Esophagus muscularis mucosa (tissue), 4 donors: ENCODE measurements at places on chromosomes 3 and 15. TPM values are rescaled to one million over a fixed set of nuclear protein-coding genes. Genes with fewer than 3 reads are reported as not detected.
A peak's percentile ranks its signal among the peaks of the same experiment; 100 is the strongest.

DNA sequence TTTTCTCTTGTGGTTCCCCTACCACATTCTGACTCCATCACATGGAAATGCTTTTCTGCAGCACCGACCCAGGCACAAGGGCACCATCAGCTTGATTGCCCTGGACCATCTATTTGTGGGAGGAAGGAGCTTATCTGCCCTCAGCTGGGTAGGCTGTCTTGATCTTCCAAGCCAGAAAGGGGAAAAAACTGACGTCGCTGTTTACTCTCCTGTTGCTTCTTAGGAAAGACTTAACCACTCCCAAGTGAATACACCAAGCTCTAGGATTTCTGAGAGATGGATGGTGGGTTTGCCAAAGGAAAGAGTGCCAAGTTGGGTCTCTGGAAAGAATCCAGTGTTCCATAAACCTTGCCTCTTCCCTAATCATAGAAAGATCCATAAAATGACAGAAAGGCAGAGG is 4.0 kb downstream of the TNFAIP8L3 start:
- no peak overlapping the region for H3K4me3 ChIP-seq
- peaks cover 82% of the 10 kb centered on the region for H3K4me1 ChIP-seq
- no peaks in the 10 kb centered on the region for H3K36me3 ChIP-seq
- H3K27me3 ChIP-seq = no peaks in the 10 kb centered on the region
- no peak for DNase-seq
- peak overlapping the region; percentile 60 for H3K27ac ChIP-seq

DNA sequence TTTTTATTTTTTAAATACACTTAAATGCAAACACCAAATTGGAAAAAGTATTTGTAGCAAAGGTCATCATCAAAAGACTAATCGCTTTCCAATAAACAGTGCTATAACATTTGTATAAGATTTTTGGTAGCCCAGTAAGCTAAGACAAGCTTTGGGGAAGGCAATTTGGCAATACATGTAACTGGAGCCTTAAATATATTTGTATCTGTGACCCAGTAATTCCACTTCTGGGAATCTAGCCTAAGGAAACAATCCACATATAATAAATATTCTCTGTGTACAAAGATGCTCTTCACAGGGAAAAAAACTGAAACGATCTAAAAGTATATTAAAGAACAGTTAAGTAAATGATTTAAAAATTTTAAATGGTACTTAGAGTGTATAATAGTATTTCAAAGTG is 65.5 kb upstream of the TJP1 start:
- H3K27me3 ChIP-seq = no peaks in the 10 kb centered on the region
- no peak for DNase-seq
- peaks cover 15% of the 10 kb centered on the region for H3K4me1 ChIP-seq
- no peaks in the 10 kb centered on the region for H3K36me3 ChIP-seq
- H3K4me3 ChIP-seq = no peak overlapping the region

DNA sequence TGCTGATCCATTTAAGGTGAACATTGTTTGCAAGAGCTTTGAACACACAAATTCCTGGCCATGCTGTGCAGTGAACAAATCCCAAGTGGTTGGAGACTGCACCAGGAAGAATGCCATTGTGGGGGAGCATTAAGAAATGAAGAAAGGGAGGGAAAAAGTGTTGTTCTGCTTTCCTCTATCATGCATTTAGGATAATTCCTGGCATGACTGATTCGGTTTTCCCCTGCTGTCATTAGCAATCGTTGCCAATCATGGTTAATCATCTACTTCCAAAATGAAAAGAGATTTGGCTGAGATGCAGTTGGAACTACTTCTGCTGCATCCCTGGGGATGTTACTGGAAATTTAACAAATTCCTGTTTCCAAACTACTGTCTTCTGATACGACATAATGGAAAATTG is 73.7 kb upstream of the ZPLD1 start:
- H3K36me3 ChIP-seq = no peaks in the 10 kb centered on the region
- no peak overlapping the region for H3K4me3 ChIP-seq
- no peaks in the 10 kb centered on the region for H3K27me3 ChIP-seq
- no peaks in the 10 kb centered on the region for H3K4me1 ChIP-seq
- no peak overlapping the region for H3K27ac ChIP-seq
- DNase-seq = no peak

DNA sequence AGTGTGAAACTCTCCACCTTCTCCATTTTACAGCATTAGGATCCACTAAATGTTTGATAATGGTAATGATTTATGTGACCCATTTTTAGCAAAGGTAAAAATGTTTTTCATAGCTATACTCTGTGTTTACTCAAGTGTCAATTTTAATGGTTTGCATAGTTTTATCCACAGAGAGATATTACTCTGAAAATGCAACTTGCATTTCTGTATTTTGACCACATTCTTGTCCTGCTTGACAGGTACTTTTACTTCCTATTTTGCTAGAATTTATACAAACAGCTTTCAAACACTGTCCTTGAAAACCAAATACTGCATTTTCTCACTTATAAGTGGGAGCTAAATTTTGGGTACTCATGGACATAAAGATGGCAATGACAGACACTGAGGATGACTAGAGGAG is 62.9 kb downstream of the SERPINI1 start:
- no peaks in the 10 kb centered on the region for H3K27me3 ChIP-seq
- H3K4me1 ChIP-seq = no peaks in the 10 kb centered on the region
- H3K36me3 ChIP-seq = no peaks in the 10 kb centered on the region
- no peak overlapping the region for H3K27ac ChIP-seq

GRCh38 chr15:70783041-70783440 is 19.7 kb upstream of the UACA start:
- no peaks in the 10 kb centered on the region for H3K4me1 ChIP-seq
- no peak for DNase-seq
- H3K27me3 ChIP-seq = no peaks in the 10 kb centered on the region
- no peak overlapping the region for H3K4me3 ChIP-seq
- no peak overlapping the region for H3K27ac ChIP-seq

DNA sequence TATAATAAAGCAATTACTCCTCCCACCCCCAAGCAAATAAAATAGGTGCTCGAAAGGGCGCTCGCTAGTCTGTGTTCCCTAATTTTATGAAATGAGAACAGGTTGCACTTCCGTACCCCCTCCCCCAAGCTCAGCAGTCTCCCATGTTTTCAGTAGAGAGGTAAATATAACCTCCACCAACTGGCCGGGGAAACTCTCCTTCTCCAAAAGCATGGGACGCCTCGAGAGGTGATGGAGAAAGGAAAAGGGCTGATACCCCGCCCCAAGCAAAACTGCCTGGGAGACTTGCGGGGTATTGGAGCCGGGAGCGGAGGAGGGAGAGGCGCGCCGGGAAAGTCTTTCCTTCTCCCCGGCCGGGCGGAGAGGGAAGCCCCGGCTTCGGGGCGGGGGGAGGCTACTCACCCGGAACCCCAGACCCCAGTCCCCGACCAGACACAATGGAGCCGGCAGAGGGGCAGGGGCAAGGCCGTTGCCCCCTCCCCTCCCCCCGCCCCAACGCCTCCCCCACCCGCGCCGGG is 605 bp downstream of the DCUN1D1 start:
- peaks cover 17% of the 10 kb centered on the region for H3K4me1 ChIP-seq
- peak overlapping the region; percentile 94 for H3K27ac ChIP-seq
- no peak for DNase-seq
- peak overlapping the region; percentile 78 for H3K4me3 ChIP-seq

- no peak overlapping the region for H3K4me3 ChIP-seq
- no peak for DNase-seq
- H3K27me3 ChIP-seq = no peaks in the 10 kb centered on the region
These were observed 90.2 kb downstream of the HES1 start for GRCh38 chr3:194225988-194226663.

GRCh38 chr15:57079446-57079845 is 161.0 kb downstream of the TCF12 start:
- no peaks in the 10 kb centered on the region for H3K36me3 ChIP-seq
- no peak for DNase-seq
- no peaks in the 10 kb centered on the region for H3K27me3 ChIP-seq
- no peak overlapping the region for H3K27ac ChIP-seq
- H3K4me1 ChIP-seq = peaks cover 20% of the 10 kb centered on the region

GRCh38 chr3:114827495-114827894 is 319.6 kb downstream of the ZBTB20 start:
- H3K27me3 ChIP-seq = no peaks in the 10 kb centered on the region
- DNase-seq = no peak
- no peaks in the 10 kb centered on the region for H3K36me3 ChIP-seq
- no peaks in the 10 kb centered on the region for H3K4me1 ChIP-seq
- H3K27ac ChIP-seq = no peak overlapping the region

- H3K4me3 ChIP-seq = no peak overlapping the region
- H3K36me3 ChIP-seq = no peaks in the 10 kb centered on the region
- no peak overlapping the region for H3K27ac ChIP-seq
- no peak for DNase-seq
- no peaks in the 10 kb centered on the region for H3K4me1 ChIP-seq
- no peaks in the 10 kb centered on the region for H3K27me3 ChIP-seq
These were observed 288.1 kb downstream of the EPHB1 start for GRCh38 chr3:135083179-135083578.

GRCh38 chr15:76983590-76984375 is 11.1 kb upstream of the PSTPIP1 start:
- H3K27ac ChIP-seq = no peak overlapping the region
- DNase-seq = no peak
- H3K27me3 ChIP-seq = peaks cover 5% of the 10 kb centered on the region
- no peak overlapping the region for H3K4me3 ChIP-seq
- no peaks in the 10 kb centered on the region for H3K36me3 ChIP-seq

DNA sequence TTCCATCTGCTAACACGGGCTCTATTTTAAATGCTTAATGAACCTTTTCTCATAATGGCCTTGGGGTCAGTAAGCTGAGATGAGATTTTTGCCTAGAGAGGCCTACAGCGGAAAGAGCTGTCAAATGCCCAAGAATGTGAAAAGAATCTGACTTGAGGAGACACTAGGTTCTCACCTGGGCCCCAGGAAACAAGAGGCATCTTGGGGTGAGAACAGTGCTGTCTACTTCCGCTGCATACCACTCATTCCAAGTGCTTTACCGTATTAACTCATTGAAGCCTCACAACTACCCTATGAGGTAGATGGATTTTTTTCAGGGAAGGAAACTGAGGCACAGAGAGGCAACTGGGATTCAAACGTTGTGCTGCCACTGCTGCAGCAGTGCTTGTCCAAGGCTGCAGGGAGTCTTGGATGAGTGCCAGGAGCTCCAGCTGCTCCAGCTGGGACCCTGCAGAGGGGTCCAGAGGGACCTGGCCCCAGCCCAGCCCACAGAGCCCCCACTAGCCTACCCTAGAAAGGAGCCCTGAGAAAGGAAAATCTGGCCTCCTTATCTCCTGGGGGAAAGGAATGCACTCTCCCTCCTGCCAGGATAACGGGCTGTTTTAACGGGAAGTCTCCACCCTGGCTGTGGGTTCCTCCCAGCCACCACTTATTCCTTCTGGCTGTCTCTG is 68.4 kb downstream of the SLC12A8 start:
- H3K4me3 ChIP-seq = no peak overlapping the region
- no peaks in the 10 kb centered on the region for H3K27me3 ChIP-seq
- DNase-seq = no peak
- H3K27ac ChIP-seq = peak overlapping the region; percentile 36

- no peak for DNase-seq
- H3K4me1 ChIP-seq = no peaks in the 10 kb centered on the region
- H3K4me3 ChIP-seq = no peak overlapping the region
- no peak overlapping the region for H3K27ac ChIP-seq
- H3K36me3 ChIP-seq = no peaks in the 10 kb centered on the region
- H3K27me3 ChIP-seq = no peaks in the 10 kb centered on the region
These were observed 137.6 kb downstream of the GOLIM4 start for GRCh38 chr3:167958141-167958540.

DNA sequence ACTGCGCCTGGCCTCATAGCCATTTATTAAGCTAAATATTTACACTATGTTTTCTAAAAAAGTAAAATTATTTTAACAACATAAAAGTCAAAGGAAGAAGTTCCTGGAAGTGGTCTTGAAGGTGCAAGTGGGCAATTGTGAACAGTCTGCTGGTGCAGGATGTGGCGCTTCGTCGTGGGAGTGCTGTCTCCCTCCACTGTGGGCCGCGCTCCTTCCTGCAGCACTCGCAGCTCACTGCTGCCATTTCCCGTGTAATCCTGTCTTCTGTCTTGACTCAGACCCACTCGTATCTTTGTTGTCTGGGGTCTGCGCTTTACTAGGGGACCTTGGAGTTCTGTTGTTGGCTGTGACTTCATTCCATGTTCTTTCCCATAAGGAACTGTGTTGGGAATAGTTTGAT is 56.3 kb downstream of the APBA2 start:
- no peak overlapping the region for H3K27ac ChIP-seq
- H3K4me3 ChIP-seq = no peak overlapping the region
- no peaks in the 10 kb centered on the region for H3K27me3 ChIP-seq
- no peaks in the 10 kb centered on the region for H3K4me1 ChIP-seq
- DNase-seq = no peak

DNA sequence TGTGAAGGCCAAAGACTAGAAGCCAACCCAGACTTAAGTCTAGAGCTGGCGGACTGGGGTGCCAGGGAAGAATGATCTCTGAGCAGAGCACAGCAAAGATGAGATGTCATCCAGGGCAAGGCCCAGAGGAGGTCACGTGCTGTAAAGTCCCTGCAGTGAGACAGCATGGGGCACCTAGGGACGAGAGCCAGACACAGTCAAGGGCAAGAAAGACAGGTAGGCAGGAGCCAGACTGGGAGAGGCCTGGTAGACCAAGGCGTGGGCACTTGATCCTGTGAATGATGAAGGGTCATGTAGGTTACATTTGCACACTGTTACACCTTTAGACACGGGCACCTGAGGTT is 379.7 kb upstream of the PROK2 start:
- H3K4me3 ChIP-seq = no peak overlapping the region
- no peaks in the 10 kb centered on the region for H3K27me3 ChIP-seq
- H3K4me1 ChIP-seq = peaks cover 12% of the 10 kb centered on the region
- H3K27ac ChIP-seq = no peak overlapping the region
- H3K36me3 ChIP-seq = no peaks in the 10 kb centered on the region
- no peak for DNase-seq

DNA sequence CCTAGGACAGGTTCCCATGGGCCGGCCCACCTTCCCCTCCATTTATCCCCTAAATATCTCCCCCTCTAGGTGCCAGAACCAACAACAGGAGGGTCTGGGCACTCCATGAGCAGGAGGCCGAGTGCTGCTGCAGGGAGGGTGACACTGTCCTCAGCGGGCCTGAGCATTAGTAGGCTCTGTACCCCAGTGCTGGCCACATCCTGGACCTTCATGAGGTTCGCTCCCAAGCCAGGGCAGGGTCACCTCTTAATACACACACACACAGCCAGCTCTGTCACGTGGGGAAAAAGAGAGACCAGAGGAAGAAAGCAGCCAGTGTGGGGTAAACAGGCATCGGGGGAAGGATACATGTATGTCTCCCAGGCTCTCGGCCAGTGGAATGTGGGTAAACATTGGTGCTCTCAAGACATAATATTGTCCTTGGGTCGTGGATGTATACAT is 27.9 kb upstream of the SEMA3F start:
- H3K27me3 ChIP-seq = no peaks in the 10 kb centered on the region
- peaks cover 25% of the 10 kb centered on the region for H3K4me1 ChIP-seq
- no peak for DNase-seq
- H3K27ac ChIP-seq = no peak overlapping the region
- no peak overlapping the region for H3K4me3 ChIP-seq

CCR2 gene
- 0.46 TPM for total RNA-seq

A4GNT gene
- total RNA-seq = not detected

TNFSF10 gene
- total RNA-seq = 30.0 TPM

LINGO1 gene
- 0.83 TPM for total RNA-seq

RBPMS2 gene
- 27.2 TPM for total RNA-seq

CORO2B gene
- total RNA-seq = 5.8 TPM

ST6GAL1 gene
- total RNA-seq = 21.4 TPM

ZNF80 gene
- total RNA-seq = not detected

CMTM8 gene
- 1.7 TPM for total RNA-seq

BOC gene
- 119 TPM for total RNA-seq

RARRES1 gene
- total RNA-seq = 35.1 TPM

CTNNB1 gene
- 406 TPM for total RNA-seq

ZBED2 gene
- total RNA-seq = not detected

MCF2L2 gene
- total RNA-seq = 1.0 TPM
